Femur (tissue), 1 donor: ENCODE measurements at places on chromosomes 12 and 14.

- no peak for DNase-seq
Observed at GRCh38 chr12:28507033-28507432, 316.8 kb downstream of the CCDC91 start.

GRCh38 chr14:39664646-39665045 is 232.4 kb upstream of the FBXO33 start:
- DNase-seq: no peak

- DNase-seq: no peak
Observed at GRCh38 chr12:6978188-6978587, 7.5 kb downstream of the EMG1 start.

DNA sequence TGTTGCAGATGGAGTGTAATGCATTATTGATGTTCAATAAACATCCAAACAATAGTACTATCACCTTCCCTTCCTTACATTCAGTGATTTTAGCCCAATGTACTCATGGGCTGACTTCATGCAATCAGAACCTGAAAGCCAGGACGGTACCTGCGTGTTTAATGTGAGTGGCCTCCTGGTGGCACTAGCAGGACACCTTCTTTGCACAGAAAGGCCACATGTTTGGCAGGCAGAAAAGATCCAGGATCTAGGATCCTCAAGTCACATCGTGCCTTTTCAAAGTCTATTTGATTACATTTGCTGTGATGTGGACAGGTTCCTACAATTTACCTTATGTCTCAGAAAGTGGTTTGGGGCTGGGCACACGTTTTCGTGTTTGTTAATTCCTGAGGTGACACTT is 82.9 kb downstream of the NEDD1 start:
- DNase-seq: no peak

- DNase-seq: no peak
Observed at GRCh38 chr12:7093486-7093885, 1.2 kb upstream of the C1R start.
